ENCODE measurements at places on chromosomes 5 and 9. TPM values are rescaled to one million over a fixed set of nuclear protein-coding genes. Genes with fewer than 3 reads are reported as not detected.

The LHX6 gene
- total RNA-seq, result 0.62 TPM

The ABLIM3 gene
- total RNA-seq, result 12.9 TPM

The FOXD1 gene
- total RNA-seq, result 63.3 TPM

The CACNA1B gene
- total RNA-seq, result 0.49 TPM

Data from Panc1 (cell line).